ENCODE measurements at places on chromosomes 5 and 9. TPM values are rescaled to one million over a fixed set of nuclear protein-coding genes. Genes with fewer than 3 reads are reported as not detected.

- DNase-seq = no peak
Observed at GRCh38 chr5:149411738-149412519, 32.8 kb upstream of the IL17B start.

- DNase-seq = no peak
Observed at GRCh38 chr5:35924122-35924949, 14.1 kb downstream of the CAPSL start.

DNA sequence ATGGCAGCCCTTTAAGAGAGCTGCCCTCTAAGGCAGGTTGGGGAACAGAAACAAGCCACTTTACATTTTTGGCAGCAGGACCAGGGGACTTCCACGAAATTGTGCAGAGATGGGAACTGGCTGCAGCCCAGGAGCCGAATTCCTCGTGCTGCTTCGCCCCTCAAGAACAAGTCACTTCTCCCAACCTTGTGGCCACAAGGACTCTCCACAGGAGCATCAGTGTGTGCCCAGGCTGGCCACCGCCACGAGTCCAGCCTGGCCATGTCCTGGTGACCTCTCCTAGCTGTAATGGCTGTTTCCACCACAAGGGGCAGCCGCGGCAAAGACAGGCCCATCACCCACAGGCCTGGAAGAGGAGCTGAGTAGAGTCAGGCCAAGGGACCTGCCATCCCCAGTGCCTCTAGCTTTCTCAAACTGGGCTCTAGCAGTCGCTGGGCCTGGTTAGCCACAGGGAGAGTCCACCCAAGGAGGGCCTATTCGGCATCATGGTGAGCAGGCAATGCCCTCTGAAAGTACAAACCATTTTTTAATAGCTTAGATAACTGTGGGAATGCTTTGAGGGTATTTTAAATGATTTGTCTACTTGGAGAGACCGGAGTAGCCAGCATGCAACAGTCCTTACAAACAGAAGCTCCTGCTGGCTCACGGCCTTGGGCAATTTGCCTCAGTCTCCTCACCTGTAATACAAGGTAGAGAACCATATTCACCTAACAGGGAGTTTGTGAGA, 129.0 kb downstream of the COL23A1 start:
- DNase-seq = peak; percentile 74

GRCh38 chr5:124103671-124104070, 591.7 kb downstream of the CSNK1G3 start:
- no peak for DNase-seq

SPEF2 gene
- 15.6 TPM for total RNA-seq

All from progenitor cell of endocrine pancreas (in vitro differentiated cells).